Sigmoid colon (tissue), 7 donors: ENCODE measurements at places on chromosomes 3 and 15. TPM values are rescaled to one million over a fixed set of nuclear protein-coding genes. Genes with fewer than 3 reads are reported as not detected.
A peak's percentile ranks its signal among the peaks of the same experiment; 100 is the strongest.

GRCh38 chr3:189849262-189849661 lies 218.1 kb downstream of the TP63 start:
- DNase-seq = no peak

GRCh38 chr3:148090156-148090555 lies 607.5 kb upstream of the AGTR1 start:
- no peak for DNase-seq

Gene PLA2G4D
- total RNA-seq = not detected

Gene HTR3D
- not detected for total RNA-seq

Gene MRAS
- 30.8 TPM for total RNA-seq

- peak; percentile 92 for DNase-seq
These were observed 42.4 kb upstream of the RHO start for GRCh38 chr3:129485721-129486663.

Gene THAP10
- 1.1 TPM for total RNA-seq

Gene CLDN16
- not detected for total RNA-seq

- no peak for DNase-seq
These were observed 69.0 kb downstream of the SQOR start for GRCh38 chr15:45703670-45704328.

GRCh38 chr3:58535531-58536500 lies 1.2 kb downstream of the ACOX2 start:
- DNase-seq = no peak

Gene PLA2G4E
- not detected for total RNA-seq

DNA sequence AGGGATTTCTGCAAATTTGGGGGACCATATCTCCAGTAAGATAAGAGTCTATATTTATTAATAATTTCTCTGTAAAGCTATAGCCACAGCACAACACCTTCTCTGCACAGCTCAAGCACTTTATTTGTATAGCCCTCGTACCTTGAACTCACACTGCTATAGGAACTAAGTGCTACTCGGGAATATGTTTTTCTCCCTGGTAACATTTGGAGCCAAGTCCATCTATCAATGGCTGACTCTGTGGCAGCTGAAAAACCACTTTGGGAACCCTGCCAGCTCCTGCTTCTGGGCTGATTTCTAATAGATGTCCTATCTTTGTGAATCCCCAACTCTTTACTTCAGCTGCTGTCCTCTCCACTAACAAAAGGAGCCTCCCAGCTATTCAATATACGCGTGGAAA lies 298.5 kb downstream of the GBE1 start:
- DNase-seq = no peak
